ENCODE measurements at places on chromosomes 12 and 14.

GRCh38 chr14:76753541-76754198 is 7.6 kb upstream of the VASH1 start:
- no peak overlapping the region for H3K27ac ChIP-seq
- H3K4me3 ChIP-seq, result no peak overlapping the region
- no peaks in the 10 kb centered on the region for H3K36me3 ChIP-seq
- DNase-seq, result no peak

- no peak overlapping the region for H3K4me3 ChIP-seq
- no peaks in the 10 kb centered on the region for H3K27me3 ChIP-seq
- no peaks in the 10 kb centered on the region for H3K36me3 ChIP-seq
- peaks cover 14% of the 10 kb centered on the region for H3K4me1 ChIP-seq
- no peak for DNase-seq
- peak overlapping the region; percentile 74 for H3K27ac ChIP-seq
Observed at GRCh38 chr12:50248883-50249282, 34.4 kb downstream of the LIMA1 start.

DNA sequence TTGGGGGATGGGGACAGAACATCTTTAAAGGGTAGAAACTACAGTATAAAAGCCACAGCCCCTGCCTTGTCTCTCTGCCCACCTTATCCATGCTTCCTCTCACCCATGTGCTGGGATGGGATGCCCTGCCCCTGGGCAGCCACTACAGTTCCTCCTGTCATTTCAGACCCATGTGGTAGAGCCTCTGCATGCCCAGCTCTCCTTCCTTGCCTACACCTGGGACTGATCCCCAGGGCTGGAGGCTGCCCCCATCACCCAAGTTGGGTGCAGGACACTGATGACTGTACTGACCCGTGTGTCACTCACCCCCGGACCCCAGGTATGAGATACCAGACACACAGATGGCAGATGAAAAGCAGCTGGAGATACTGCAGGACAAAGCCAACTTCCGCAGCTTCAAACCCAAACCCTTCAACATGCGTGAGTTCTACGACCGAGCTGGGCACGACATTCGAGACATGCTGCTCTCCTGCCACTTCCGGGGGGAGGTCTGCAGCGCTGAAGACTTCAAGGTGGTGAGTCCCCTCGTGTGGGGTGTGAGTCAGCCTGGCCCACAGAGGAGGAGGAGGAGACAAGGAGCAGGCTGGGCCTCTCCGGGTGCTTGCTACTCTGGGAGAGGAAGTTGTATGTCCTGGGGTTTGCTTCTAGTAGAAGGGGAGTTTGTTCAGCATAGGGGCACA is 2.2 kb downstream of the ASIC1 start:
- H3K4me3 ChIP-seq, result no peak overlapping the region
- DNase-seq, result no peak
- no peaks in the 10 kb centered on the region for H3K36me3 ChIP-seq
- peaks cover 22% of the 10 kb centered on the region for H3K4me1 ChIP-seq
- H3K27ac ChIP-seq, result no peak overlapping the region
- H3K27me3 ChIP-seq, result no peaks in the 10 kb centered on the region

- no peaks in the 10 kb centered on the region for H3K4me1 ChIP-seq
- no peak overlapping the region for H3K27ac ChIP-seq
- no peaks in the 10 kb centered on the region for H3K27me3 ChIP-seq
- H3K4me3 ChIP-seq, result no peak overlapping the region
- DNase-seq, result no peak
- H3K36me3 ChIP-seq, result no peaks in the 10 kb centered on the region
Observed at GRCh38 chr14:65709576-65709975, 297.0 kb downstream of the FUT8 start.

- H3K27ac ChIP-seq, result no peak overlapping the region
- H3K4me1 ChIP-seq, result no peaks in the 10 kb centered on the region
- no peaks in the 10 kb centered on the region for H3K27me3 ChIP-seq
Observed at GRCh38 chr12:120378036-120378435, 9.1 kb upstream of the MSI1 start.
